Breast epithelium (tissue), 4 donors: ENCODE measurements at places on chromosomes 7 and 10.
A peak's percentile ranks its signal among the peaks of the same experiment; 100 is the strongest.

GRCh38 chr7:14137676-14138075, 148.2 kb upstream of the ETV1 start:
- no peak for DNase-seq

DNA sequence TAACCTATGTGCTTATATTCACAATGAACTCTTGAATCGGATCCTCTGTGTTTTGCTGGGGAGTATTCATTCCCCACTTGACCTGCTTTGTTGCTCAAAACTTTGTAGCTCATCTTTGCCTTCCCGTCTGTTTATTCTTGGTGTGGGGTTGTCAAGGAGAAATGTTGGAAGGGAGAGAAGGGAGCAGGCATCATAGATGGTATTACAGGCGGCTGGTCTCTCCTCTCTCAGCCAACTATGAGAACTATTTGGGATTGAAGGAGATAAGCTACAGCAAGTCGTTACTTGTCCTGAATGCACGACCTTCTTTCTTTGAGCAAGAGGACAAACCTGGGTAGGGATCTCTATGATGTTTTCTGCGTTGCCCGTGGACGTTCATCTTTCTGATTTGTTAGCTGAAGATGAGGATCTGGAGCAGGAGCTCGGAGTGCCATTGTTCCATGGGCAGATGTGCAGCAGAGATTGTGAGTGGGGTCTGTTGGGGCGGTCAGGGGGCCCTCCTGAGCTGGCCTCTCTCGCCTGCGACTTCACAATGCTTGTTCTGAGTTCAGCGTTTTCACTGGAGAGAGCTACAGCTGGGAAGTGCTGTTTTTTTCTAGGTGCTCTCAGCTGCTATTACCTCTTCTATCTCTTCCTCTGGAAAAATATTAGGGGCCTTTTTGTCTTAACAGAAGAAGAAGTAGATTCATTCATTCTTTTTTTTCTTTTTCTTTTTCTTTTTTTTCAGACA, 126.9 kb upstream of the KLF6 start:
- DNase-seq: peak; percentile 64

DNA sequence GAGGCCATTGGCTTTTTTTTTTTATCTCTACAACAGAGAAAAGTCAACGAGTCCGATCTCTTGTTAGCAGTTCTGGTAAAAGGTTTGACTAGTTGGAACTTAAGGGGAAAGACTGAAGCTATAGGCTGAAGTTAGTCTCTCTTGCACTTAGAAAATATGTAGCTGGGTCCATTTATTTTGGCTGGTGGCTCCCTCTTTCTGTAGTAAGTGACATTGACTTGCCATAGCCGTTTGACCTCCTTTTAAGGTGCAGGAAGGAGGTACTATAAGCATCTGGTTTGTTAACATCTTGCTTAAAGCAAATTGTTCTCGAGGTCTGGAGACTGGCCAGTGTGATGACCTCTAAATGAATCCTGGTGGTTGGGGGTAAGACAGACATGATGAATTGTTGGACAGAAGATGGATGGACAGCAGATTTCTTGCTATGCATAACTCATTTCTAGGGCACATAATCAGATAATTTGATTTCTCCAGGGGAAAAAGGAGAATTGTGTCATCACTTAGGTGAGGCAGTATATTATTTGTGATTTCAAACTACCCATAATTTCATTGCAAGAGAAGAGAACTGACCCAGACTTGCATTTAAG, 356.3 kb upstream of the GALNT17 start:
- no peak for DNase-seq

- no peak for DNase-seq
These were observed 291.6 kb upstream of the CELF2 start for GRCh38 chr10:10726101-10726500.

- no peak for DNase-seq
These were observed 12.2 kb downstream of the PANK1 start for GRCh38 chr10:89632824-89633223.
